ENCODE measurements at places on chromosomes 6 and 20.

- DNase-seq, result no peak
Observed at GRCh38 chr6:41197234-41197633, 3.7 kb downstream of the TREML2 start.

- no peak for DNase-seq
Observed at GRCh38 chr6:169145991-169146501, 107.6 kb downstream of the THBS2 start.

DNA sequence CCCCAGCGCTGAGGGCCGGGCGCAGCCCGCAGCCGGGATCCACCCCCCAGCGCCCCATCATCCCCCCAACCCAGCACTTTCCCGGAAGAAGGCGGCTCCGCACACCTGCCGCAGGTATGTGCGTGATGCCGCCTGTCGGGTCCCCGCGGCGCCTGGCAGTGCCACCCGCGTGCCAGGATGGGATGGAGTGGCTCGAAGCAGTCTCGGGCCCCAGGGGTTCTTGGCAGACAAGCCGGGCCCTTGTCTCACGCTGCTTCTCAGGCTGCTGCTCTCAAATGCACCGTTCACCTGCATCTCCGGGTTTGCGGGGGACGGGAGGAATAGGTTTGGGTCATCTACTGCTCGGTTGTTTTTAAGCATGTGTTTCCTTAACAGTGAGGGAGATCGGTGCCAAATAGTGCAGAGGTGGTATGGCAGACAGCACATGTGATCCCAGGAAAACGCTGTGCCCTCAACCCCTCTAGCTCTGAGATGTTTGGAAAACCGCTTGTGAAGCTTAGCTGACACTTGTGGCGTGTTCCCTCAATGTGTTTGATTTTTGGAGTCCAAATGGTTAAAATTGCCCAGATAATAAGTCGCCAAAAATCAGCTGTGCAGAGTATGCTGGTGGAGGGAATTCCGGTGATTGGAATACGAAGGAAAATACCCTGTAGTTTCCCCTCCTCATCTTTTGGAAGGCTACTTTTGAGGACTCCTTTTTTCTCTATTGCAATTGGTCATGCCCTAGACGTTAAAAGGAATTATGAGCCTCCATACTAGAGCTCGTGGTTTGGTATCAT lies 926 bp downstream of the MYLIP start:
- peak; percentile 27 for DNase-seq

GRCh38 chr6:6843057-6843627 lies 254.6 kb downstream of the LY86 start:
- DNase-seq, result no peak

- DNase-seq, result no peak
Observed at GRCh38 chr6:134870677-134871498, 79.0 kb downstream of the ALDH8A1 start.

GRCh38 chr6:139152088-139152891 lies 17.4 kb downstream of the HECA start:
- DNase-seq, result no peak

- DNase-seq, result no peak
Observed at GRCh38 chr6:170360476-170360875, 53.9 kb downstream of the FAM120B start.

- DNase-seq, result no peak
Observed at GRCh38 chr6:169994739-169995138, 243.3 kb downstream of the ERMARD start.

Measured in substantia nigra (tissue), 51 donors.